ENCODE measurements at places on chromosomes 2 and 18.

GRCh38 chr2:47735912-47736311, 47.0 kb upstream of the MSH6 start:
- DNase-seq: no peak

DNA sequence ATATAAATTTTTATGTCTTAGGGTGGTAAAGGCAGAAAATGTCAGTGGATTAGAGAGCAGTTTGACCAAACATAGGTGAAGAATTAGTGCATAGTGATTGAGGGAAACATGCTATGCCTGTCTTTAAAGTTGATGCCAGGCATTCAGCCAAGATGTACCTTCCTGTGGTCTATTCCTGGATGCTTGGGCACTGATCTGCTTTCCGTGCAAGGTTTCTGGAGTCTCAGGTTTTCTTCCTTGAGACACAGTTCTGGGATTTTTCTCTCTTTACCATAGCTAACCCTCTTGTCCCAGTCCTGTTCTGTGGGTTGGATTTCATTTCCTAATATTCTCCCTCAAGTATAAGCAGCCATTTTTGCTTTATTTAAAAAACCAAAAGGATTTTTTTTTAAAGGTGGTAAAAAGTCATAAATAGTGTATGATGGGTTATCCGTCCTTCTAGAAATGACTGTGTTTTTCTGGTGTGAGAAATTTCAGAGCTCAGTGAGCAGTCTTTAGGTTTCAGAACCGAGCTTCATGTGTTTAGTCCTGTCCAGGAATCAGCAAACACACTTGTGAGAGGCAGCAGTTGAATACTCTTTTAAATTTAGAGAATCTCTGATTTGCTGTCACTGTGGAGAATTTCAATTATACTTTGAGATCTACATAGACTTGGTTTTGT, 43.0 kb upstream of the CYBRD1 start:
- DNase-seq: no peak

- DNase-seq: no peak
Measured at GRCh38 chr2:133485868-133486267, 82.4 kb downstream of the NCKAP5 start.

GRCh38 chr2:16568998-16569784, 96.4 kb downstream of the CYRIA start:
- no peak for DNase-seq

GRCh38 chr18:30342675-30343074, 699.9 kb downstream of the DSC3 start:
- DNase-seq: no peak

GRCh38 chr2:88054782-88055370, 707 bp downstream of the KRCC1 start:
- no peak for DNase-seq

- DNase-seq: no peak
Measured at GRCh38 chr2:16012626-16013358, 72.4 kb downstream of the MYCN start.

DNA sequence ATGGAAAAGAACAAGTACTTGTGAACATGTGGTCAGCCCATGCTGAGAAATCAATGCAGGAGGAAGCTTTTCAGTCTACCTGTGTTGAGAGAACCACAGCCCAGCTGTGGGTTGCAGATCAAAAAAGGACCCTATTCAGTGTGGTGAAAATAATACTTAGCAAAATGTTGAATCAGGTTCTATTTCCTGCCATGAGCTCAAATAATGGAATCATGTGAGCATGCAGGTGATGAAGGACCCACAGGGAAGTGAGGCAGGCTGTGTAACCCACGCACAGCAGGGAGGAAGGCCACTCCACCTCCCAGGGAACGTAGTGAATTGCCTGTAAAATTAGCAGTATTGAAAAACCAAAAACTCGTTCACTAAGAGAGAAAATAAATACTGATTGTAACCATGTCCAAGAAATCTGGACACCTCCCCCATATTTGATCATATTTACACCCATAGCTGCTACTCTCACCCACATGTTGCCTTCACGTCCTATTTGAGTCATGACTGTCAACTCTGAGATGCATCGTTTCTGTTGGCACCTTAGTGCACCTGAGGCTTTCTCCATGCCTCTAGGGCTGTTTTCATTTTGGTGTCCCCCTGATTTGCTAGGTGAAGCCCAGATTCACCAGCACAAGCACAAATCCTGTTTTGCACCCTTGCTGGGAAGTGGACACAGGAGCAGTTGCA, 20.5 kb upstream of the BCL2L11 start:
- DNase-seq: no peak

DNA sequence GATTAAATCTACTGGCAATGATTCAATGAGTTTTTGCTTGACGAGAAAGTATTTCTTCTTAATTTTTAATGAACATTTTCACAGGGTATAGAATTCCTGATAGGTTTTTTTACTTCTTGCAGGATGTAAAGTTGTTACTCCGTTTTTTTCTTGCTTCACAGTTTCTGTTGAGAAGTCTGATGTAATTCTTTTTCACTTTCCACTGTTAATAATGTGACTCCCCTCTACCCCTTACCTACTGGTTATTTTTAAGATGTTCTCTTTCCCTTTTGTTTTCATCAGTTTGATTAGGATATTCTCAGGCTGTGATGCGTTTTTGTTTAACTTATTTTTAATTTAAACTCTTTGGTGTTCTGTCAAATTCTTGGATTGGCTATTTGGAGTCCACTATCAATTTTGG, 933.9 kb upstream of the PIK3C3 start:
- no peak for DNase-seq

GRCh38 chr2:43225093-43225787, 1.2 kb downstream of the ZFP36L2 start:
- peak; percentile 53 for DNase-seq

GRCh38 chr18:74155276-74155675, 7.0 kb downstream of the TIMM21 start:
- no peak for DNase-seq

- peak; percentile 15 for DNase-seq
Measured at GRCh38 chr2:29011418-29012060, 30.4 kb downstream of the TOGARAM2 start.

DNA sequence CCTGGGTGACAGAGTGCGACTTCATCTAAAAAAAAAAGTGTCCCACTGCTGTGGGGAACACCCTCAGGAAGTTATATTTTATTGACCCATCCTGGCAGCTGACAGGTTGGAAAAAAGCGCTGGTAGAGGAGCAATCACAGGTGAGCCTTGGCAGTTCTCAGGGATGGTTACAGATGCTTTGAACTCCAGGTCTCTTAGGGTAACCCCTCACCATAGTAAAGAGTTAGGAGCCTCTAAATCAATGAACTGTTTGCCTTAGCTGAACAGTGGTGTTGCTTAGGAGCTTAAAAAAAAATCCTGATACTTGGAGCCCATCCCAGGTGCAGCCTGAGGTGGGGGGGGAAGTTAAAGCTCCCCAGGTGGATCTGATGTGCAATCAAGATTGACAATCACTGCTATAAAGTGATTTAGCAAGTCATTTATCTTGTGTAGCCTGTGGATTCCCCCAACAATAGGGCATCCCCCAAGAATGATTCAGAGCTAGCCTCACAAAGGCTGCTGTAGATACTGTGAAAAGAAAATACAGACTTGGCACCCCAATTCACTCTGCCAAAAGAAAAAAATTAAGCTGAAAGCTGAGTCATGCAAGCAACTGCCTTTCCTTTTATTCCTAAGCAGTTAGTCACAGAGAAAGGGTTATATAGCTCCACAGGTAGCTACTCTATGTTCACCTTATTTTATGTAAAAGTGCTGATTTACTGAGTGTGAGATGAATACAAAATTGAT, 14.8 kb downstream of the SLC16A14 start:
- DNase-seq: no peak

GRCh38 chr2:121348128-121348740, 63.2 kb upstream of the TFCP2L1 start:
- DNase-seq: no peak

- no peak for DNase-seq
Measured at GRCh38 chr18:49678440-49678839, 116.6 kb downstream of the LIPG start.

DNA sequence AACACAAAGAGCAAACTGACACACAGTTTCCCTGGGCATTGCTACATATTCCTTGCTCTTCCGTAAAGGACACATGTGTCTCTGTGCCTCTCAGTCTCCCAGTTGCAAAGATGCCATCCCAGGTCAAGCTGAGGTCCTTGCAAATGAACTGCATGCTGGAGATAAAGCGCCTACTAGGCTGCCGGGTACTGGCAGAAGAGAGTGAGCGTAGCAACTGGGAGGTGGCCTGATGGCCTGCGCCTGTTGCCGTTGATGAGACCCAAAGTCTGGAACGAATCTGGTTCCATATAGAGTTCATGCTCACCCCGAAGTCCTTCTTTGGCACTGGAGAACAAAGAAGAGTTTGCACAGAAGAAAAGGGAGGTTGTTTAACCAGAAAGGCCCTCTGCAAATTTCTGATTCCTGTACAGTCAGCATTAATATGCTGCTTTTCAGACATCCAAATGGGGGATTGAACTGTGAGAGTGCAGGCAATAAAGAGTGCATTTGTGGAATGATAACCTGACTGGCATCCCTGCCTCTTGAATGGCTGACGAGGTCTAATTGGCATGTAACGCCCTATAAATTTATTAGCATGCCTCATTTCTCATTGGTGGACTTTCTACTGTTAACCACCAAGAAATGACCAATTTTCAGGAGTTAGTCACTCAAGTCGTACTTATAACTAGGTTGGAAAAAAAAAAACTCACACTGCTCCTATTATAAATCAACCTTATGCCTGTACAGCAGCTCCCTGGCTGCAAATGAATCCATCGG, 78.7 kb downstream of the GBX2 start:
- DNase-seq: no peak

- no peak for DNase-seq
Measured at GRCh38 chr18:54217624-54218023, 6.8 kb downstream of the MBD2 start.

- DNase-seq: no peak
Measured at GRCh38 chr2:101704046-101704466, 6.5 kb downstream of the MAP4K4 start.

GRCh38 chr2:73035899-73036711, 35.4 kb downstream of the SFXN5 start:
- no peak for DNase-seq

All from stimulated activated naive B cell treated with anti-CD40 and anti-IgM and Interleukin-4, amounts not matched to agents 10 μg/mL and 1 μg/mL and 100 μg/mL, for 72 hours (primary cell).